ENCODE measurements at places on chromosomes 1 and 21.

DNA sequence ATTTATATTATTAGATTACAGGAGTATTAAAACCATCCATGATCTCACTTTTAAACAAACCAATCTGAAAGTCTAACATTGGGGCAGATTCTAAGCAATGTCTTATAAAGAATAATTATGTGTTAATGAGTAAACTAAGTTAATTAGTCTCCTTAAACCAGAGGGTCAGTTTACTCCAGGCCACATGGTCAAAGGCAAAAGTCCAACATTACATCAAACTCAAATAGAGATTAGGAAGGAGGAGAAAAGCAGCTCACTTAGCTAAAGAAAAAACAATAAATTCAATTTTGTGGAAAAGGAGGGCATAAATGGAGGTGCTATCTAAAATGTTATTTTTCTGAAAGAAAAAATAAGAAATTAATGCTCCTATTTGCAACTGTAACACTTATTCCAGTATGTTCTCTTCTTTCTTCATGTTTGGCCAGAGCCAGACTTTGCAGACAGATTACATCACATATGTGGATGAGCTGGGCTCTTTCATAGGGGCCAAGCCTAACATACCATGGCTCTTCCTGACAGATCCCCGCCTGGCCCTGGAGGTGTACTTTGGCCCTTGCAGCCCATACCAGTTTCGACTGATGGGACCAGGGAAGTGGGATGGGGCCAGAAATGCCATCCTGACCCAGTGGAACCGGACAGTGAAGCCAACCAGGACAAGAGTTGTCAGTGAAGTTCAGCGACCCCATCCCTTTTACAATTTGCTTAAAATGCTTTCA lies 24.3 kb upstream of the FMO2 start:
- no peak for DNase-seq

DNA sequence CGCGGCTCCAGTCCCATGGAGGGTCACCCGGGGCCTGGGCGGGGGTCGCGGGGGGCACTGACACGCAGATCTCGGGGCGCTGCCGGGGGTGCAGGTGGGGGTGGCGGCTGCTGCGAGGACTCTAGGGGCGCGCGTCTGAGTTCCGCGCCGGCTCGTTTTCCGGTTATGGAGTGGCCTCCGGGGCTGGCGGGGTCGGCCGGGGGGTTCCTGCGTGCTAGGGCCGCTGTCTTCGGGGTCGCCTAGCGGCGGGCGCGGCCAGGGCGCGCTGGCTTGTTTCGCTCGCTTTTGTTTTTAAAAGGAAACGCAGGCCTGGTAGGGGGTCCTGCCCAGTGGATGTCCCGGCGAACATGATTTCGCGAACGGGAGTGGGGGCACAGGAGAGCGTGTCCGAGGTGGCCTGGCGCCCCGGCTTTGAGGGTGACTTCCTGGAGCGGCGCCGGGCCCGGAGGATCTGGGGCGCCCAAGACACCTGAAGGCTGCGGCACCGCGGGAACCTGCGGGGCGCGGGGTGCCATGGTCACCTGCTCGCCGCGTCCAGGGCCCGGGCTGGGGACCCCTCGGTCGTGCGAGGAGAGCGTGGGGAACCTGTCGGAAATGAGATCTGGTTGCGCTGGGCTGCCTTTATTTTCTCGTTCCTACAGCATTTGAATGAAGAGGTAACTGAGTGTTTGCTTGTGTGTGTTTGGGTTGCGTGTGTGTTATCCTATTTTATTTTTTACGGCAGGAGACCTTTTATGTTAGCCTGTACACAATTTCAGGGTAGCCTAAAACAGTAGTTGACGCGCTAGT lies 618 bp downstream of the ETS2 start:
- peak; percentile 24 for DNase-seq

GRCh38 chr1:215824245-215824644 lies 257.1 kb downstream of the KCTD3 start:
- DNase-seq, result no peak

DNA sequence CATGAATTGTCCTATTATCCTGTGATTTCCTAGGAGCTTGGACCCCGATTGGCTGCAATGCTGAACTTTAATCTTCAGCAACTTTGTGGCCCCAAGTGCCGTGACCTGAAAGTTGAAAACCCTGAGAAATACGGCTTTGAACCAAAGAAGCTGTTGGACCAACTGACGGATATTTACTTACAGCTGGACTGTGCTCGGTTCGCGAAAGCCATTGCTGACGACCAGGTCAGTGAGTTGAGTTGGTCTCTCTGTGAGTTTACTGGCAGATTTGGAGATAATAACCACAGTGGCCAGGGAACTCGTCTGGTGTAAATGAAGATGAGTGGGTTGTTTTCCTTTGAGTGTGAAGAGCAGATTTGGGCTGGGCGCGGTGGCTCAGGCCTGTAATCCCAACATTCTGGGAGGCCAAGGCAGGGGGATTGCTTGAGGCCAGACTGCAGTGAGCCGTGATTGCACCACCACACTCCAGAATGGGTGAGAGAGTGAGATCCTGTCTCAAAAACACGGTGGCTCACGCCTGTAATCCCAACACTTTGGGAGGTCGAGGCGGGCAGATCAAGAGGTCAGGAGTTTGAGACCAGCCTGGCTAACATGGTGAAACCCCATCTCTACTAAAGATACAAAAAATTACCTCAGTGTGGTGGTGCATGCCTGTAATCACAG lies 39.1 kb upstream of the KIF1B start:
- DNase-seq, result peak; percentile 10

DNA sequence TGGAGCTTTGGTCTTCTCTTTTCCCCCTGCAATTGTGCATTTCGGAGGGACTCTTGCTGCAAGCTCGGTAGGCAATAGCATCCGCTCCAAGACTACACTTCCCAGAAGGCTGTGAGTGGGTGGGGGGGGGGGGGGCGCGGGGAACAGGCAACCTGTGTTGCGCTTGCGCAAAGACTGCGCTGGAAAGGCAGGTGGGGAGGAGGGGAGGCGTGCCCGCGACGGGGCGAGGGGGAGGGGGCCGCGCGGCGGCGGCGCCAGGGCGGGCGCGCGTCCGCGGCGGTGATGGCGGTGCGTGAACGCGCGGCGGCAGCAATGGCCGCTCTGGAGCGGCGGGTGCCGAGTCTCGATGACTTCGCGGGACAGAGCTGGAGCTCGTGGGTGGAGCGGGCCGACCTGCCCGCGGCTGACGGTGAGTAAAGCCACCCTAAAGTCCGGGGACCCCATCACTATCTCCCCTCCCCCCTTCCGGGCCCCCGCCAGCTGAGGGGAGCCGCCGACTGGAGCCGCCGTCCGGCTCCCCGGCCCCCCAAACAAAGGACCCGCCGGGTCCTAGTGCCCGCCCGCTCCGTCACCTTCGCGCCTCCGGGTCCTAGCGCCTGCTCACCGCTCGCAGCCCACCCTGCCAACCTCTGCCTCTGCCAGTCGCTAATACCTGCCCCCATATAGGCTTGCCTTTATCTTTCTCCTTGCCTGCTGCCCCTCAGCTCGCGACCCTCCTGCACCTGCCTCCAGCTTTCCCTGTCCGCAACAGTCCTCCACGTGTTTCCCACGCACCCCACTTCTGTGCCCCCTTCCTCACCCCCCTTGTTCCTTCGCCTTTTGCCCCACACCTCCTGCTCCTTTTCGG lies at the start of gene ATXN7L2:
Gene ATXN7L2 (plus strand): TSS at position 234 of the 847 bp plus-strand sequence. CDS start 49 bp downstream, at position 283.
- DNase-seq, result peak; percentile 94

DNA sequence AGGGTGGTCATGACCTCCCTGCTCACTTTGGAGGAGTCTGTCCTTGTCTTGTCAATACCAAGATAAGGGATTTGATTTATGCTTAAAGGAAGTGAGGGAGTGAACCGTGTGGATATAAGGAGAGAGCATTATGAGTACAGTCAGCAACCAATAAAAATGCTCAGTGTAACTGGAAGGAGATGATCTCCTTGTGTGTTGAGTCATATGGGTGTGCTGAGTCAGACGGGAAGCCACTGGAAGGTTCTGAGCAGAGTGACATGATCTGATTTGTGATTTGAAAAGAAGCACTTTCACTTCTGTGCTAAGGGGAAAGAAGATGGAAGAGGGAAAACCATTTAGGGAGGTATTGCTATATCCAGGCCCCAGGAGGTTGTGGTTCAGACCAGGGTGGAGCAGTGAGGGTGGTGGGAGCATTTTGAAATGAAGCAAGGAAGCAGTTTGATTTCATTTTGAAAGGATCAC lies 2.5 kb upstream of the BCL10 start:
- DNase-seq, result peak; percentile 84

GRCh38 chr1:54791880-54792522 lies 9.1 kb downstream of the TTC22 start:
- peak; percentile 61 for DNase-seq

- DNase-seq, result no peak
These were observed 574.1 kb downstream of the PTPRU start for GRCh38 chr1:29810121-29811120.

DNA sequence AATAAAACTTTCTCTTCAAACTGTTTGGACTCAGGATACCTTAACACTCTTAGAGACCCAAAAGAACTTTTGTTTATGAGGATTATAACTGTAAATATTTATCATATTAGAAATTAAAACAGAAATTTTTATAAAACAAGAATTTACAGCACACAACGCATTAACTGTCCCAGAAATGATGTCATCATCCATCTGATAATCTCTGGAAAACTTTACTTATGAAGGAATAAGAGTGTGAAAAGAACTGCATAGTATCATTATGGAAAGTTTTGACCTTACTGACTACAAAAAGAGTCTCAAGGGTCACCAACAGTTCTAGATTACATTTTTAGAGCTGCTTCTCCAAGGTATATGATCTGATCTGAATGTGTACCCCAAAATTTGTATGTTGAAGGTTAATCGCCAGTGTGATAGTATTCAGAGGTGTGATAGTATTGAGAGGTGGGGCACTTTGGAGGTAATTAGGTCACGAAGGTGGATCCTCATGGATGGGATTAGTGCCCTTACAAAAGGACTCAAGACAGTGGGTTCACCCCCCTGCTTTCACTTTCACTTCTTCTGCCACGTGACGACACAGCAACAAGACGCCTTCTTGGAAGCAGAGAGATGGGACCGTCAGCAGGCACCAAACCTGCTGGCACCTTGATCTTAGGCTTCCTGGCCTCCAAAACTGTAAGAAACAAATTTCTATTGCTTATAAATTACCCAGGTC lies 95.7 kb upstream of the NR5A2 start:
- no peak for DNase-seq

DNA sequence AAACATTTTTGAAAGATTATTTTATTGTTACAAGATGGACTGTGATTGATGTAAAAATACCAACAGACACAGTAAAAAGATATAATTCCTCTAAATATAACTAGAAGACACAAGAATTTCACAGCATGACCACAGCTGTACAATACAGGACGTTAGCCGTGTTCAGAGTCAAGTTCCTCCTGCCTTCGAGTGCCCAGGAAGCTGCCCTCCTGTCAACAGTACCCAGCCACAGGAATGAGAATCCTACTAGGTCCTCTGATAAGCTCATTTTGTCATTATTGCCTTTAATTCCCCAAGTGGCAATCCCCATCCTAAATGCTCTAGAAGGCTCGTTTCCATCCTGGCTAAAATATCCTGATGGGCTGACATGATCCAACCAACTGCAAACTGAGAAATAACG lies 16.4 kb upstream of the CAPN2 start:
- DNase-seq, result no peak

DNA sequence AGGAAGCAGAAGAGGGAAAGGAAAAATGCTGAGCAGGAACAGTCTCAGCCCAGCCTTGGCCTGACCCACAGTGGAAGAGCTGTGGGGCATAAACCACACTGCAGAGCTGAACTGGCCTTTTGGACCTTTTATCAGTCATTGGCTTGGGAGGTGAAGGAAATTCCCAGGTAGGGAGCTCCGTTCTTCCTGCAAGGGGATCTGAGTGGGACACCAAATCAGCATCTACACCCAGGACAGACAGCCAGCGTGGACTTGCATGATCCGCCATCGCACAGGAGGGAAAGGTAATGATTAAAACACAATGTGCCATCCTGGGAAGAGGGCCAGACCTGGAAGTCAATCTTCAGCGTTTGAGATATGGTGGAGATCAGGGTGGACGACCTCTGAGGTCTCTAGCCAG lies 1.2 kb upstream of the MTFR1L start:
- no peak for DNase-seq

- DNase-seq, result no peak
These were observed 10.3 kb downstream of the LAPTM5 start for GRCh38 chr1:30747033-30748008.

DNA sequence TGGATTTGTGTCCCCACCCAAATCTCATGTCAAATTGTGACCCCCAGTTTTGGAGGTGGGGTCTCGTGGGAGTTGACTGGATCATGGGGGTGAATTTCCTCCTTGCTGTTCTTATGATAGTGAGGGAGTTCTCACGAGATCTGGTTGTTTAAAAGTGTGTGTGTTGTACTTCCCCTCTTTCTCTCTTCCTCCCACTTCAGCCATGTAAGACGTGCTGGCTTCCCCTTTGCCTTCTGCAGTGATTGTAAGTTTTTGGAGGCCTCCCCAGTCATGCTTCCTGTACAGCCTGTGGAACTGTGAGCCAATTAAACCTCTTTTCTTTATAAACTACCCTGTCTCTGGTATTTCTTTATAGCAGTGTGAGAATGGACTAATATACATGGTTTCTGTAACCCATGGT lies 64.6 kb downstream of the RHOU start:
- DNase-seq, result no peak

GRCh38 chr1:169848456-169848855 lies 45.2 kb downstream of the SCYL3 start:
- DNase-seq, result no peak

- DNase-seq, result no peak
These were observed 181.6 kb downstream of the RASAL2 start for GRCh38 chr1:178275553-178275952.

DNA sequence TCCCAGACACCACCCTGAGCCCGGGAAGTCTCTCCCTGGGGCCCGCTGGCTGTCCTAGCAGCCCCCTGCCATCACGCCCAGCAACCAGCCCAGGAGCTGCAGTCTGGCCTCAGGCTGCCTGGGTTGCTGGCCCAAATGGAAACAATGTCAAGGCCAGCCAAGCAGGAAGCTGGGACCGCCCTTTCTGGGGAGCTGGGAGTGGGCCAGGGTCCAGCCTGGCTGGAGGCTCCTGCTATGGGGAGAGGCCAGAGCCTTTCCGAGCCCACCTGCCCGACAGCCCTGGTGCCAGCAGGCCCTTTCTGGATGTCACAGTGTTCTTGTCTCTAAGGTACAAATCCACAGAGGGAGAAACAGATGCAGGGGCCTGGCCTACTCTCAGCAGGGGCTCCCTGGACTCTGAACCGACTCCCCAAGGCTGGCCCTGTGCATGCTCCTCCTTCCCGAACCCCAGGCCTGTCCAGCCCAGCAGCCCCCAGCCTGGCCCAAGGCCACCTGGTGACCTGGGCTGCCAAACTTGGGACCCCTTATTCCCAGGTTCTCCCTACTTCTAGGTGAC lies 1.2 kb upstream of the MMEL1 start:
- DNase-seq, result no peak

GRCh38 chr1:180598333-180598974 lies 33.4 kb upstream of the XPR1 start:
- no peak for DNase-seq

GRCh38 chr1:192566657-192567056 lies 8.9 kb upstream of the RGS1 start:
- no peak for DNase-seq

DNA sequence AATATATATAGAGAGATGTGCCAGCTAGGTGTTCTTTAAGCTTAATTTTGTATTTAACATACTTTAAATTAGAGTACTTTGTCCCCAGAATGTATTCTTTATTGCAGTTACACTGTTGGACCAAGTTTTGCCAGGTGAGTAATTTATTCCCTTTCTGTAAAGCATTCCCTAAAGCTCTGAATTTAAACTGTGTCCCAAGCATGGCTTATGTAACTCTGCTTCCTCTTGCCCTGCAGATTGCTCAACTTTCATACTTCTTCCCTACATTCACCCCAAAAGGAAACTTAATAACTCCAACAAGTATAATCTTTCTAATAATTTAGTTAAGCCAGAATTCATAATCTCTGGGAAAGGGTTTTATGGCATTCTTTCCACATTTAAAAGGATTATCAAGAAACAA lies 5.6 kb downstream of the LYPLAL1 start:
- DNase-seq, result no peak
